ENCODE measurements at places on chromosomes 16 and 17.

DNA sequence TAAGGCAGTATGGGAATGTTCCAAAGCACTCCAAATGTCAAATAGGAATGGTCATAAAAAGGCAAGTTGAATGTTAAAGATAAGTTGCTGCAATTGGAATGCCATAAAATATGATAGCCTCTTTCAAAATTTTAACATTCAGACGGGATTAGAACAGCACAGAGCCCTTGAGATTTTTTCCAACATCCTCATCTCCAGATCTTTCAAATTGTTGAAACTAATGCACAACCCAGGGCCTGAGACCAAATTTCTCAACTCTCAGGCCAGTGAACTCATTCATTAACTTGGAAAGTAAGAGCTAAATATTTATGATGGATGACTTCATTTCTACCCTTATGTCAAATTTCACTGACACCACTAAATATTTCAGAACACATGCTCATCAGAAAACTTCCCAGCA is 346.5 kb upstream of the XYLT1 start:
- DNase-seq = no peak

- DNase-seq = no peak
Observed at GRCh38 chr16:10114409-10114808, 67.8 kb downstream of the GRIN2A start.

DNA sequence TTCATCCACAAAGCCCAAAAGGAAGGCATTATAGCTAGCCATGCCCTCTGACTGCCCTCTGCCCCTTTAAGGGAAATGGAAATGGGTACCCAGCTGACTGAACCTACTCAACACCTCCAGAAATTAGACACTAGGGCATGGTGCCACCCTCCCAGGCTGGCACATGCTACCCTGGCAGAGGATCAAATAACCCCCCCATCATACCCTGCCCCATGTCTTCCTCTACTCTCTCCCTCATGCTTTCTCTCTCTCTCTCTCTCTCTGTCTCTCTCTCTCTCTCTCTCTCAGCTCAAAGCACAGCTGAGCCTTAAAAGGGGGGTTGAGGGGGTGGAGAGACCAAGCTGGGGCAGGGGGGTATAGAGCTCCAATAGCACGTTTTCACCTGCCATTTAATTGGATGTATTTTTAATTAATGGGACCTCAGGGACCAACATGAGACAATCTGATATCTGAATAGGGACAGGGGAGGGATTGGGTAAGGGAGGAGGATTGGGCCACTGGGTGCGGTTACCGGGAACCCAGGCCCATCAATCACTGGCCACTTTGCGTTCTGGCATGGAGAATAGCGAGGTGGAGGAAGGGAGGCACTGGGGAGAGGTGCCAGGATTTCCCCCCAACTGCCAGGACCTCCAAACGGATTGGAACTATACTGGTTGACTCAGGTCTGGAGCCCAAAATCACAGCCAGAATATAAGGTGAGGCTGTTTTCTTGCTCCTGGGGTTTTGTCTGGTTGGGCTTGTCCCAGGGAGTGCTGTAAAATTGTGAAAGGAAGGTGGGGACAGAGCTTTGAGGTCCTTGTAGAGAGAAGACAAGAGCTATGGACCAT is 57.8 kb downstream of the NEUROD2 start:
- DNase-seq = no peak

DNA sequence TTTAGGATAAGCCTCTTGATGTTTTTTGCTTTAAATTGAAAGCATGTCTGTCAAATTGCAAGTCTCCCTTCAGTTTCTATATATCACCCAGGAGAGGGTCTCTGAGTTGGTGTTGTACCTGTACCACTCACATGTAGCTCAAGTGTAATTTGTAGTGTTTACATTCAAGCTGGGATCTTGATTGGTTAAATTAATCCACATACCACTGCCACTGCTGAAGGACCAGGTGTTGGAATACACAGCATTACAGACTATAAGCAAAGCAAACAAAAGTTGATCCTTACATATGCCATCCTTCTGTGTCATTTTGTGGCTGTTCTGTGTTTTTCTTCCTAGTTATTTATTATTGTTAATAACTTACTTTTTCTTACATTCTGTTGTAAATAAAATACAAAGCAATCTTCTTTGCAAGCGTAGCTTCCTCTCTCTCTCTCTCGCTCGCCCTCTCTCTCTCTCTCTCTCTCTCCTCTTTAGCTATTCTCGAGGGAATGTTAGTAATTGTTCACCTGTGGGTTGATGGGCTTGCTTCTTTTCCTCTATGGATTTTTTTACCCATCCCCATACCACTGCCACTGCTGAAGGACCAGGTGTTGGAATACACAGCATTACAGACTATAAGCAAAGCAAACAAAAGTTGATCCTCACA is 20.8 kb upstream of the NOL11 start:
- no peak for DNase-seq

- no peak for DNase-seq
Observed at GRCh38 chr16:64534180-64534780, 587.6 kb downstream of the CDH11 start.

DNA sequence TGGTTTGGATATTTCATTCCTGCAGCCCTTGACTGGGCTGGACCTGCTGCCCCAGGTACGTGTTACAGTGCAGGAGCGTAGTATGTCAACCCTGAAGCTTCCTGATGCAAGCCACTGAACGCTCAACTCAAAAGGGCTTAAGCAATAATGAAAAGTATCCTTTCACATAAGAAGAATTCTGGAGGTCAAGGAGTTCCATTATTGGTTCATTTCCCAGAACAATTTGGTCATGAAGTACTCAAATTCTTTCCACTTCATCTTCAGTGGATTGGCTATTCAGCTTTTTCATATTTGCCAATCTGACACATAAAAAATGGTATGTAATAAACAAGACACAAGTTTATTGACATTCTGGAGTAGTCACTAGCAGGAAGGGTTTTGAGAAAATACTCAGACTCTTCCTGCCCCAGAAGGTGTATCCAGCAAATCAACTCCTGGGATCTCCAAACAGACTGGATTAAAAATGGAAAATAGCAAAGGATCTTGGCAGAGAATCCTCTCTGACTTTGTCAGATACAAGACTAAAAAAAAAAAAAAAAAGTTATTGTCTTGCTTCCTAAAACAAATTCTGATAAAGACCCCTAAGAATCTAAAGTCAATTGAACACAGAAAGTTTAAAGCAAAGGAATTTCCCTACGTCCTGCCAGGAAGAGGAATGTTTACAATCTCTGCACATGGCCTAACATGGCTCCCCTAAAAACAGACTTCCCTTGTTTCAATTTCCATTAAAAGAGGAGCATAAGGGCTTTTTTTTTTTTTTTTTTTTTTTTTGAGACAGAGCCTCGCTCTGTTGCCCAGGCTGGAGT is 37.5 kb upstream of the WSB1 start:
- no peak for DNase-seq

- no peak for DNase-seq
Observed at GRCh38 chr17:4358154-4358553, 8.3 kb downstream of the UBE2G1 start.

DNA sequence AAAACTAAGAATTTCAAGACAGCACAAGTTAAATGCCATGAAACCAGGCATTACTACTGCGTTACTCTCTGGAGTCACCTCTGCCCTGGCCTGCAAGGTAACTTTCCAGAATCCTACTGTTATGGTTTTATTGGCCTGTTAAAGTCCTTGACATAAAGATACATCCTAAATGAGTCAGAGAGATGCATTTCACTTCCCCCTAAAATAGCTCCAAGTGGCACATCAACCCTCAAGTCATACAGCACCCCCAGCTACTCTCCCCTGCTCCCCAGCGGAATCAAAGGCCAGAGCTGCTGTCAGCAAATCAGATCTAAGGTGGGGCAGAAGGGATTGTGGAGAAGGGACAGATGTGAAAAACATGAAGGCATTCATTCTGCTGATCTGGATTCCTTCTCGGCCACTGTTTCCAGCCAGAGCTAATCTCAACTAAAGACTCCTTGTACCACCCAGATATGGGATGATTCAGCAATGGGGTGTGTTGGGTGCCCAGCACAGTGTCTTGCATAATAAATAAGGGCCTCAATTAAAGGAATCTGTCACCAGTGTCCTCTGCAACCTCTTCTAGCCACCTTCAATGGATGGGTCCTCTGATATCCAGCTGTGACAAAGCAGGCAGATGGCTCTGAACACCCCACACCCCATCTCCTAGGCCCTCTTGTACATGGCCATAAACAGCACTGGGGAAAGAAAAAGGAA is 8.5 kb upstream of the CCL1 start:
- DNase-seq = no peak

DNA sequence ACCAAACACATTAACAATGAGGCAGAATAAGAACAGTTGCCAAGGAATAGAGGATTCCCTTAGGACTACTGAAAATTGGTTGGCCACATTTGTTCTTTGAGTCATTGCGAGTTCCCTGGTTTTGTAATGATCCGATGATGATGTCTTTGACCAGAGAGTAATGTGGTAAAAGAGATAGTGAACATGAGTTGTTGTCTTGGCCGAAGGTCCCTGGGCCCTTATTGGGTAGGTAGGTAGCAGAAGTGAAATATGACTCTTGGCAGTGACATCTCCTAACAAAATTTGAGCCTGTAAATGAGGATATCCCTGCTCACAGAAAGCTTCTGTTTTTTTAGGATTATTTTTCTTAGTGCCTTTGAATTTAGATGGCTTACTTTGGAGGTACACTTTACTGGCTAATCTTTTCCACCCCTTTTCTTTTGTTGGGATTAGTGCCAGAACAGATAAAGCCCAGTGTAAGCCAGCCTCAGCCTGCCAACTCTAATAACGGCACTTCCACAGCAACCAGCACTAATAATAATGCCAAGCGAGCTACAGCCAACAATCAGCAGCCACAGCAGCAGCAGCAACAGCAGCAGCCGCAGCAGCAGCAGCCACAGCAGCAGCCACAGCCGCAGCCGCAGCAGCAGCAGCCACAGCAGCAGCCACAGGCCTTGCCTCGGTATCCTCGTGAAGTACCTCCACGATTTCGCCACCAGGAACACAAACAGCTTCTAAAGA is 47.2 kb downstream of the TNRC6A start:
- no peak for DNase-seq

DNA sequence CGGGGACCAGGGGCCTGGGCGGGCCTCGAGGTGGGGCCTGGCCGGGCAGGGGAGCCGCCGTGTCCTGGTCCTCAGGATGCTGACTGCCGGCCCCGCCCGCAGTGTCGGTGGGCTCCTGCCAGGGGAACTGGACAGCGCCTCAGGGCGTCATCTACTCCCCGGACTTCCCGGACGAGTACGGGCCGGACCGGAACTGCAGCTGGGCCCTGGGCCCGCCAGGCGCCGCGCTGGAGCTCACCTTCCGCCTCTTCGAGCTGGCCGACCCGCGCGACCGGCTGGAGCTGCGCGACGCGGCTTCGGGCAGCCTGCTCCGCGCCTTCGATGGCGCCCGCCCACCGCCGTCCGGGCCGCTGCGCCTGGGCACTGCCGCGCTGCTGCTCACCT is 2.3 kb upstream of the PAQR4 start:
- DNase-seq = no peak

GRCh38 chr16:89129378-89129777 is 35.7 kb downstream of the ACSF3 start:
- no peak for DNase-seq

DNA sequence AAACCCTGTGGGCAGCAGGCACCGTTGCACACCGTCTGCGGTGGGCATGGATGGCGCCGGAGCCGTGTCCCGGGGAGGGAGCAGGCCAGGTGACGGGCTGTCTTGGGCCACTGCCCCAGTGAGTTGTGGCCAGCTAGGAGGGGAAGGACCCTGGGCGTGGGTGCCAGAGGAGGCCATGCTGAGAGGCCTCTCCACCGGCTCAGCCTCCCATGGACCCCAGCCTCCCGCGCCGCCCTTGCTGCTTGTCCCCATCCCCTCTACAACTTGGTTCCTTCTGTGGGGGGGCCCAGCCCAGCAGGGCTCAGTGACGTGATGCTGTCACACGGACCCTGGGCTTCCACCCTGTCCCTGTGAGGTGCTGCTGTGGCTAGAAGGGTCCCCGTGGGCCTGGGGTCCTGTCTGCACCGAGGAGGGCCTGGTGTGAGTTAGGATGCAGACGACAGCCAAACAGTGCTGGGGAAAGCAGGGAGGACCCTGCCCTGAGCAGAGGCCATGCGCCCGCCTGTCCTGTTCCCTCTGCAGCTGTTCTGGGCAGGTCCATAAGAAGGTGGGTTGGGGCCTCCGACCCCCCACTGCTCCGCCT is 11.3 kb downstream of the UBE2I start:
- DNase-seq = no peak

DNA sequence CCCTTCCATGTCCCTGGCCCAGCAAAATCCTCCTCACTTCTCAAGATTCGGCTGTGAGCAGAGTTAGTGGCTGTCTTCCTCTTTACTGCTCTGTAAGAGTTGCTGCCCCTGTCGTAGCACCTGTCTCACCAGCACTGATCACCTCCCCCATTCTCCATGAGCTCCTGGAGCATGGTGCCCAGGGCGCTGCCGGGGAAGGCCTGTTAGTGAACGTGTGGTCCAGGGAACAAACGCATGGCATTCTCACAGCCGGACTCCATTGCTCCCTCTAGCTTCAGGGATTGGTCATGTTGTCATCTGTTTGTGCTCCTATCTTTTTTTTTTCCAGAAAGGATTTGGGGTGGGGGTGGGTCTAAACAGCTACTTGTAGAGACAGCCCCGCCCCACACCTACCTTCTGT is 141.2 kb downstream of the CMIP start:
- DNase-seq = no peak

DNA sequence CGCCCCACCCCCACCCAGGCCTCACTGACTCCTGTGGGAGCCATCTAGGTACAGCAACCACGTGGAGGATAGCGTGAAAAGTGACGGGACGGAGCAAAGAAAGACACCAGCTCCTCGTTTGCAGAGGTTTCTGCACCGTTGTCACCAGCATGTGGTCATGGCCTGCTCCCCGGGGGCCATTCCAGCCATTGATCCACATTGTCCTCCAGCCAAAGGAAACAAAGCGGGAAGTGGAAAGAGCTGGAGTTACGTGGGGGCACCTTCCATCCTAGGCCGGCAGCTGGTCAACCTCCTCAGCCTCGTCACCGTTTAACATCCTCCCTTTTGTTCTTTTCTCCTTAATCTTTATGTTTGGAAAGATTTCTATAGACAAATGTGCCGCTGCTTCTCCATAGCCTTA is 153.7 kb downstream of the RPTOR start:
- no peak for DNase-seq

- DNase-seq = peak; percentile 65
Observed at GRCh38 chr17:39755554-39756379, 18.0 kb downstream of the GRB7 start.

GRCh38 chr16:70715055-70715858 is 29.4 kb upstream of the MTSS2 start:
- DNase-seq = no peak

DNA sequence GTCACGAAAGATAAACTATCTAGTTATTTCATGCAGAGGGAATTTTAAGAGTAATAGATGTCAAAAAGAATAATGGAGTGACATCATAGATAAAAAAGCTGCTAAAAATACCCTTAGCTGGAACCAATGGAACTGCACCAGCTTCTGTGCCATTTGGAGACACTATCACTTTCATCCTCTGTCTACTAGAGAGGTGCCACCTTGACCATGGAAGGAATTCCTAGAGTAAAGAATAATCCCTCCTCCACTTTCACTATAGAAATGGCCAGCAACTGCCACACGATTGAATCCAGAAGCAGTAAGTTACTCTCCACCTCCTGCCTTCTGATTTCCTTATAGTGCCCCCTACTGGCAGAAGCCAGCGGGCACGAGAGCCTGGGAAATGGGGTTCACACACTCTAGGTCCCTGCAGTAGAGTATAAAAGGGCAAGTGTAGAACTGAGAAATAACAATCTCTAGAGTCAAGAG is 2.8 kb upstream of the ALDH3A2 start:
- DNase-seq = peak; percentile 78

GRCh38 chr17:41301204-41301790 is 1.4 kb downstream of the KRTAP29-1 start:
- DNase-seq = no peak

Data from activated naive CD4-positive, alpha-beta T cell treated with anti-CD3 and anti-CD28 coated beads, Interleukin-2, amount 50 U/mL, for 72 hours (primary cell).